H7 (cell line): ENCODE measurements at places on chromosomes 12 and 14.

DNA sequence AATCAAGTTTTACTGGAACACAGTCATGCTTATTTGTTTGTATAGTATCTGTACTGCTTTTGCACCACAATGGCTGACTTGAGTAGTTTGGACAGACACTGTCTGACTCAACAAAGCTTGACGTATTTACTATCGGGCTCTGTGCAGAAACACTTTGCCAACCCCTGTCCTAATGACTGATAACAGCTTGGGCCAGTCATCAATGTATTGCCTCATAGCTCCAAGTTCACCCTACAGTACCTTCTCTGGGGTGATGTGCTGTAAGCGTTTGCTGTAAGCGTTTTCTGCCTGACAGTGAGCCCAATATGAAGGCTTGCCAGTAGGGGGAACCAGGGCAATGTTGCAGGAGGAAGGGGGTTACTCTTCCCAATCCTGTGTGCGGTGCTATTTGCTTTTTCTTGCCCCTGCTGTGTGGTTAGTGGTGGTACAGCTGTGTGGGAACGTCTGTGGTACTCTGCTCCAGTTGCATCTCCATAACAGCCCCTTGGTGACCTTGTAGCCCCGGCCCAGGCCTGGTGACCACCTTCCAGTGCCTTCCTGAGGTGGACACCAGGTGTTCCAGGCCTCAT lies 5.4 kb upstream of the CCDC177 start:
- peak; percentile 71 for DNase-seq

DNA sequence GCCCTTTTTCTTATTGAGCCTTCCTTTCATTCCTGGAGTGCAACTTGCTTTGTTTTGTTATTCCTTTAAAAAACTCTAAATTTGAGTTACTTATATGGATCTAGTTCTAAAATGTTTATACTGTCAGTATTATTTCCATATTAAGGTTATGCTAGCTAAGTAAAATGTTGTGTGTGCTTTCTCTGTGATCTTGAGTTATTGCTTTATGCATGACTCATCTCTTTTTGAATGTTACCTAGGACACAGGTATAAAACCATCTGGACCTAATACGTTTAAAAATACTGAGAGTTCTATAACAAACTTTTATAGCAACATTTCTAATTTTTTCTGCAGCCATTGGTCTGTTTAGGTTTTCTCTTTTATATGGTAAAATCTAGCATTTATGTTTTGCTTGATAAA lies 132.8 kb upstream of the LGR5 start:
- DNase-seq: no peak

GRCh38 chr14:56221382-56222128 lies 103.3 kb downstream of the PELI2 start:
- no peak for DNase-seq

DNA sequence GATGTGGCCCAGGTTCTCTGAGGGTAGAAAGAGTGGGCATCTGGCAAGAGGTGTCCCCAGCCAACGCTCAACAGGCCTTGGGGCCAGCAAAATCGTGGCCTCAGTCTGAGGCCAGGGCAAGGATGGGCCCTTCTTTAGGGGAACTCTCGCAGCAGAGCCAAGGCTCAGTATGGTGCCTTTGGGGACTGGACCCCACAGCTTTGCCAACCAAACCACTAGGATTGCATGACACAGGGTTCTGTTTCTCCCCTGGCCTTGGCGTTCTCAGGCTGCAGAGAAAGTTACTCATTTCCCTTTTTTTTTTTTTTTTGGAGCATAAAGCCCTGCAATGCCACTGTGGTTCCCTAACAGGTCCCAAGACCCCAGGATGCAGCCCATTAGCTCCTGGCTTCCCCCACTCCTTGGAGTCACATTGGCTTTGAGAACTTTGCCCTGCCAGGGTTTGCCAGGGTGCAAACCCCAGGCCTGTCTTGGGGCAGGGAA lies 100.6 kb downstream of the LGMN start:
- DNase-seq: no peak

- peak; percentile 26 for DNase-seq
These were observed 26.3 kb upstream of the NR1H4 start for GRCh38 chr12:100447381-100447780.

GRCh38 chr14:20855652-20856291 lies 35.4 kb upstream of the RNASE3 start:
- DNase-seq: peak; percentile 65

DNA sequence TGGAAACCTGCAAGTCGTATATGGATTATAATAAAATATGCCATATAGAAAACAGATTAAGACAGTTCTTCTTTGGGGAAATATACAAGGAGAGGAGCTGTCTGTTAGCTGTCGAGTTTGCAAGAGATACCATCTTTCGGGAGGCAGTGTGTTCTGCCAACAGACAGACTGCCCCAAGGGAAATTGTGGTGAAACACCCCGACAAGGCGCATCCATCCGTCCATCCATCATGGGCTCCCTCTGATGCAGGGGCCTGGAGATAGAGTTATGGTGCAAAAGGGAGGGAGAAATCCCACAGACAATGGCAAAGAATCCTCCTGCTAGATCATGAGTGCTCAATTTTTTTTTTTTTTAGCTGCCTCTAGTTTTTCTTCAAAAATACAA lies 156.3 kb downstream of the DPF3 start:
- DNase-seq: no peak

DNA sequence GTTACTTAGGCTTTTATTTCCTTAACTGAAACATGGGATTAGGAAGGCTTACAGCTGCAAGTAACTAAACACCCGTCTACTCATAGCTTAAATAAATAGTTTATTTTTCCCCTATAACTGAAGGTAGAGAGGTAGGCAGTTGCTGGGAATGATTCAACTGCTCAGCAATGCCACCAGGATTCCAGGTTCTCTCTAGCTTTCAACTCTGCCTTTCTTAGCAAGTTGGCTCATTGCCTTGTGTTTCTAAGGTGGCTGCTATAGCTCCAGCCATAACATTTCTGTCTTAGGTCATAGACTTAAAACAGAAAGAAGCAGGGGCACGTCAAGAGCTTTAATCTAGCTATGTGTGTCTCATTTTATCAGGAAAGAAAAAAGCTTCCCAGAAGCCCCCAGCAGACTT lies 103.7 kb upstream of the MDM1 start:
- no peak for DNase-seq

DNA sequence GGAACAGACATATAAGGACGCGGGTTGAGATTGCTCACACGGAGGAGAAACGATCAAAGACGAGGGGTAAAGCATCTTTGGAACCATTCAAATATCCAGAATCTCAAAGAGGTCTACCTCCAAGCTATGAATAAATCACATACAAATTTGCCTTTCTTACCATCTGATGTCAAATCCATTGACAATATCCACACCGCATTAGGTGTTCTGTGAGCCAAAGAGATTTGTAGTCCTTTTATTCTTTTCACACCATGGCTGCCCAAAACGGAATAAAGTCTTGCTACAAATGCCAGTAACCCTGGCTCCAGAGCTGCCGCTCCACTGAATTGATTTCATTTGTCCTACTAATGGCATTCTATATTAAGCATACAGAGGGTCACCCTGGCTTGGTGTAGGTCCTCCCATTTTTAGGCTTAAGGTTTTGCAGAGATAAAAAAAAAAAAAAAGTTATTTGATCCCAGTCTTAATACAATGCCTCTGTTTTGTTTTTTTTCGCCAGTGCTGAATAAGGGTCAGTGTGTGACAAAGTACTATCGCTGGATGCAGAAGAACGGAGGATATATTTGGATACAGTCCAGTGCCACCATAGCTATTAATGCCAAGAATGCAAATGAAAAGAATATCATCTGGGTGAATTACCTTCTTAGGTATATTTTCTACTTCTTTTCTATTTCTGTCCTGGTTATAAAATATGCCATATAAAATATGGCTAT lies 157.3 kb downstream of the EGLN3 start:
- no peak for DNase-seq

- DNase-seq: no peak
These were observed 37.2 kb downstream of the CLMN start for GRCh38 chr14:95282354-95282985.

DNA sequence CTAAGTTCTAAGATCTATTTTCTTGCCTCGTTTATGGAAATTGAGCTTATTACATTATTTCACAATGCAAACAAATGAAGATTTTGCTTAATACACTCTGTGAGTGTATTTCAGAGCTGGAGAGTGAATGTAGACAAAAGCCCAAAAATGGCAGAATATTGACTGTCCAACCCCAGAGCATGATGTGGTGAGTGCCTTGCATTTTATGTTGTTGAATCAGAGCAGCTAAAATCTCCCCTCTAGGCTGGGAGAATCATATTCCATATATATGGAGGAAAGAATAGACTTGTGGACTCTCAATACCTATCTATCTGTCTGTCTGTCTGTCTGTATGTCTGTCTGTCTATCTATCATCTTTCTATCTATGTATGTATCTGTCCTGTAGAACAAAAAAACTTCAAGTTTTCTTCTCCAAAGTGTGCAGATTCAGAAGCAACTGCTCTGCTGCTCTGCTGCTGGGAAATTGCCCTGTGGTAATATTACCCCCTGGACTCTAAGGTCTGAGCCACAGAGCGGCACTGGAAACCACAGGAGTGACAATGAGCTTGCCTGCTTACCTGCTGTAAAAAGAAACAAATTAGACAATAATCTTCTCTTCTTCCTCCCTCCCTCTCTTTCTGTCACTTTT lies 209.4 kb upstream of the PRICKLE1 start:
- DNase-seq: no peak

- no peak for DNase-seq
These were observed 8.9 kb upstream of the PPM1H start for GRCh38 chr12:62943779-62944395.

GRCh38 chr12:104713444-104713843 lies 244.6 kb downstream of the SLC41A2 start:
- DNase-seq: peak; percentile 62

- no peak for DNase-seq
These were observed 476.5 kb downstream of the APAF1 start for GRCh38 chr12:99121546-99121945.

GRCh38 chr14:101125719-101126651 lies 222.5 kb upstream of the RTL1 start:
- DNase-seq: peak; percentile 24

- no peak for DNase-seq
These were observed 17.4 kb downstream of the KCNMB4 start for GRCh38 chr12:70383484-70383883.

GRCh38 chr12:15364221-15365160 lies 42.2 kb downstream of the PTPRO start:
- DNase-seq: no peak

GRCh38 chr14:101196795-101197590 lies 293.5 kb upstream of the RTL1 start:
- peak; percentile 82 for DNase-seq

GRCh38 chr14:106051796-106052195 lies 525.4 kb downstream of the TMEM121 start:
- no peak for DNase-seq

- DNase-seq: no peak
These were observed 2.9 kb downstream of the CLMN start for GRCh38 chr14:95316821-95317220.

- peak; percentile 54 for DNase-seq
These were observed 43.5 kb downstream of the TMX1 start for GRCh38 chr14:51283402-51284085.

DNA sequence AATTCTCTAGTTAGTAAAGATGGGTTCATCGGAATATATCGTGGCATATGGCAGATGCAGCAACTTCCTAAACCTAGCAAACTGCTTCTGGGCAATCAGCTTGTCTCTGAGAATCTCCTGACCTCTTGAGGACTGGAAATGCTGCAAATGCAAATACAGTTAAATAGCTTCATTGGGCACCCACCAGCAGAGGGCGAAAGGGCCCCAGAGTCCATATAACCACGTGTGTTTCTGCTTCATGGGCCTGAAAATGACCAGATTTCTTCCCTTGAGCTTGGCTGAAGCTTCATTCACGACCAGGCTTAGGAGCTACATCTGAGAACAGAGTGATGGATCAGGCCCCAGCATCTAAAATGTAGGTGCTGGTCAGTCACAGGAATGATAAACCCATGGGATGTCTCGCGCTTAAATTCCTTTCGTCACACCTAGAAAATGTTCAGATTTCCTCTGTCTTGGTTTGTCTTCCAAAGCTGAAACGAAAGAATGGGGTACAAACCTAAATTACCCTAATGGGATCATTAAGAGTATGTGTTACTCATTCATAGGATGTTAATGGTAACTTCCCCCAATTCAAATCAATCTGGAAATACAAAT lies 1482.5 kb upstream of the TMEM132C start:
- peak; percentile 47 for DNase-seq

- DNase-seq: peak; percentile 85
These were observed 603 bp downstream of the PABPN1 start for GRCh38 chr14:23321572-23322547.

DNA sequence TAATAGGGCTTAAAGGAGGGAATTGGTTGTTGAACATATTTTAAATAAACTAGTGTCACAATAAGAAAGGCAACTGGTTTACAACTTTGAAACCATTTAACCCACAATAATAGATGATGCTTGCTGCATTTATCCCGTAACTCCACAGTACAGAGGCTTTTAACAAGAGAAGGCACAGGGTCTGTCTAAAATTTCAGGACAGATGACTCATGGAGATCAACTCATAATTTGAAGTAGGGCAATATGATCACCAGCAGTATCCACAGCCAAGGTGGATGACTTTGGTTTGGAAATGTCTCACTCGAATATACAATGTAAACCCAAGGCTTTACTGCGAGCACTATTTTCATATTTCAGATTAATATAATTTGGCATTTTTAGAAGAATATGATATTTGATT lies 340.2 kb downstream of the LRIG3 start:
- no peak for DNase-seq

GRCh38 chr14:104307627-104308401 lies 169.4 kb downstream of the KIF26A start:
- no peak for DNase-seq

GRCh38 chr14:104267895-104268294 lies 129.5 kb downstream of the KIF26A start:
- peak; percentile 69 for DNase-seq

- no peak for DNase-seq
These were observed 485.7 kb downstream of the TMTC2 start for GRCh38 chr12:83172441-83172840.

DNA sequence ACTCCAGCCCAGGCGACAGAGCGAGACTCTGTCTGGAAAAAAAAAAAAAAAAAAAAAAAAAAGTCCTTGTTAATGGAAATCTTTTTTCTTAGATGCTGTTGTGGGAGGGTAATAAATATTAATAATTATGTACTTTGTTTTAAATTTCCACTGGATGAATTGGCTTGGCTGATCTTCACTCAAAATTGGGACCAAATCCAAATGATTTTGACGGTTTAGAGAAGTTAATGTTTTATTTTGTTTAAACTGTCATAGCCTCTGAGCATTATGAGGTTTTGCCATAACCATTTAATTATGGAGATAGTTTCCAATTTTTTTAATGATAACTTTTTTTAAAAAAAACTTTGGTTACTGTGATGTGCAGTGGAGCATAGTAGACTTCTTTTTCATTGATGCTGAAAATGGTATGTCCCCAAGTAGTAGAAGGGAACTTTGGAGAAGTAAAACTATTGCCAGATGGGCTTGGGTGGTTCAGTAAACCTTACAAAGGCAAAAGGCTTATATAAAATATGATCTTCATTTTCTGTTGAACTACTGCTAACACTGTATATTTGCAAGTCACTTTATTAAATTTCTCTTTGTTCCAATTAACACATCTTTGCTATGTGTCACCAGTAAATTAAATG lies 3.9 kb upstream of the PMCH start:
- DNase-seq: no peak

GRCh38 chr14:58731465-58732293 lies 93.9 kb downstream of the DACT1 start:
- no peak for DNase-seq
